NCI-H1048 (cell line): ENCODE measurements at places on chromosomes 7 and 10.

GRCh38 chr10:118720685-118721538 is 33.9 kb downstream of the CACUL1 start:
- DNase-seq = no peak

GRCh38 chr10:29512425-29512974 is 122.3 kb downstream of the SVIL start:
- DNase-seq = no peak

DNA sequence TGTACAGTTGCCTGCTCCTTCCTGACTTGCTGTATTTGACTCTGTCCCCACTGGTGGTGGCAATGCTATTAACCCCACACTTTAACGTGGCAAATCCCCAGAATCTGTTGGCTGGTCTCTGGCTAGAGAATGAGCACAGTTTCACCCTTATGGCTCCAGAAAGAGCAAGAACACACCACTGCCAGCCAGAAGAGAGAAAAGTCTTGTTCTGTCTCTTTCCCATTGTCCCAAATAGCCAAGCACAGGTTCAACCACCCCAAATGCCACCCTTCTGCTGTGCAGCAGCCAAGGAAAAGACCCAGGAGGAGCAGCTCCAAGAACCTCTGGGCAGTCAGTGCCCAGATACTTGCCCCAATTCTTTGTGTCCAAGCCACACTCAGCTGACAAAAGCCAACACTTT is 11.3 kb downstream of the SLC16A9 start:
- DNase-seq = no peak

- no peak for DNase-seq
These were observed 230.9 kb downstream of the AGMO start for GRCh38 chr7:15330943-15331342.

DNA sequence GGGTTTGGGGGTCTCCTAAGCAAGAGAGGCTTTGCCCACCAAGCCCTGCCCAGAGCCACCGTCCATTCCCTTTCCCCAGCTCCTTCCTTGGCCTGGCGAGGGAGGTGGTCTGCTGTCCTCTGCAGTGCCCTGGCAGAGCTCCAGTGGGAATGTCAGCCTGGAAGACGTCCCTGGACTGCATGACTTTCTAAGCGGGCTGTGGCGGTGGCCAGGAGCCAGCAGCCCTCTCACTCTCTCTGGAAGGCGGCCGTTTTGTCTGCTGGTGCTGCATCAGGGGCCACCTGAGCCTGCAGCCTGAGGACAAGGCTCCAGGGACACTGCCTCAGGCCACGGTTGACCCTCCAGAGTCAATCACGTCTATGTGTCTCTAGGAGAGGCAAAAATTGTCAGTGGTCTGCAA is 271.0 kb downstream of the SKAP2 start:
- no peak for DNase-seq

- DNase-seq = no peak
These were observed 42.9 kb downstream of the PAX2 start for GRCh38 chr10:100788002-100788903.

GRCh38 chr10:102493771-102494170 is 8.7 kb downstream of the ACTR1A start:
- DNase-seq = no peak

DNA sequence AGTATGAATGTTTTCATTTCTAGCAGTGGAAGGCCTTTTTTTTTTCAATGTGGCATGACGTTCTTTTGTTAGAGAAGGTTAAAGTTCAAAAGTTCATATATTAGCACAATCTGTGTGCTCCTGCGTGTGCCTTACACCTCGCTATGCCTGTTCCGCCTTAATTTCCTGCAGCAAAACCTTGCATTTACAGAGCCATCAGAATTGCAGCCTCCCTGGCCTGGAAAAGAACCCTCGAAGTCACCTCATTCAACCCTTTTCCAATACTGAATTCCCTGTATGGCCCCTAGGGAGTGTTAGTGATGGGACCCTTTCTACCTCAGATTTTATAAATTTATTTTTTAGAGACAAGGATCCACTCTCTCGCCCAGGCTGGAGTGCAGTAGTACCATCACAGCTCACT is 103.5 kb upstream of the ZNF438 start:
- DNase-seq = no peak

GRCh38 chr7:90771281-90771680 is 175.2 kb downstream of the CDK14 start:
- no peak for DNase-seq
